Germinal center (tissue), 1 donor: ENCODE measurements at places on chromosomes 6 and 20.

DNA sequence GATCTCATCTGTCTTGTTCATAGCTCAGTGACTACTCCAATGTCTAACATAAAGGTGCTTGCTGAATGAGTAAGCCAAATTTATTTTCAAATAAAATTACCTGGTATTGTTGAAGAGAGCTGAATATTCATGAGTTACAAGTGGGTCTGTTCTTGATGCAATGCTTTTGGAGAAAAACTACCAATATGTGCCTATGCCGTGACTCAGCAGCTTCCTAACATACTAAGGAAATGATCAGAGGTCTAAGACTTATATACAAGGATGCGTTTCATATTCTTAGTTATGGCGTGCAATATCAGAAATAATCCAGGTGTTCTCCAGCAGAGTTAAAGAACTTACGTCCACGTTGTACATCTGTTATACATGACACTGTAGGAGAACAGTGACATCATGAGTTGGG lies 5.1 kb downstream of the FAM120B start:
- no peak for DNase-seq

DNA sequence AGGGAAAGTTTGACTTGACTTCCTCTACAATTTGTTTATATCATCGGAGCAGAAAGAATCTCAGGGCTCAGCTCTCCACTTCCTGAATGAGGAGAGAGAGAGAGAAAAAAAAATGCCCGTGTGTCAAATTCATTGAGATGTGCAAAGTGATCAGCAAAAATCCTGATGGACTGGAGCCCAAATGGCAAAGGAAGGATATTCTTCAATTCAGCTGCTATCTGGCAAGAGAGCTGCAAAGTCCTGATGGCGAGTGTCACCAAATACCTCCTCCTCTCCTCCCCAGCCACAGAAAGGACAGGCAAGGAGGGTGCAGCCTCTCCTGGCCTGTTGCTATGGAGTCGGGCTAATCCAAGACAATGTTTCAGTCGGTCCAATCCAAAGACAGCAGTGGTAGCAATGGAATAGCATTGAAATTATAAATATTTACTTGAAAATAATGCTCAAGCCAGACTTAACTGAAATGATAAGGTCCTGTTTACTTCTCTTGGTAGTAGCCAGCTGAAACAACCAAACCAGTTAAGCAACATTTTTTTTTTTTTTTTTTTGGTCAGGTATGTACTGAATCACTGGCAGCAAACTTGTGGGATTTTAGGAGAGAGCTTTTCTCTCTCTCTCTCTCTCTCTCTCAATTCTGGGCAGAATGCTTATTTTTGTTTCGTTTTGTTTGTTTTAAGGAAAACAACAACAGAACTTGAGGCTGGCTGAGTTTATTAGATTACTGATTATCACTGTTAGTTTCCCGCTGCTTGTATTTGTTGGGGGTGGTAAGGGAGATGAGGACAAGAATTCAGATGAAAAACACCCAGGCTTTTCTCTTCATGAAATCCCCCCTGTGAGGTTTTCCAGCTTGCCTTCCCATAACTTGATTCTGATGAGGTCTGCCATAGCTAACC lies 204.2 kb downstream of the BCAS1 start:
- DNase-seq = no peak

- no peak for DNase-seq
Measured at GRCh38 chr20:10023911-10024310, 10.9 kb upstream of the ANKEF1 start.

DNA sequence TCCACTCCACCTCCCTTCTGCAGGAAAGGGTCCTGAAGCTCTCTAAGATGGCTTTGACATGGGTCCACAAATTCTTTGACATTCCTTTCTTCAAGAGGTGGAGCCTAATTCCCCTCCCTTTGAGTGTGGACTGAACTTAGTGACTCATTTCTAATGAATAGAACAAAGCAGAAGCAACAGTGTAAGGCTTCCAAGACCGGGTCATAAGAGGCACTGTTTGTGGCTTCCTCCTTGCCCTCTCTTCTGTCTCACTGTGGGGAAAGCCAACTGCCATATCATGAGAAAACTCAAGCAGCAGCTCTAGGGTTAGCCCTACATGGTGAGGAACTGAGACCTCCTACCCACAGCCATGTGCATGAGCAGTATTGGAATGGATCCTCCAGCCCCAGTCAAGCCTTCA lies 5.9 kb upstream of the CDK5RAP1 start:
- no peak for DNase-seq

DNA sequence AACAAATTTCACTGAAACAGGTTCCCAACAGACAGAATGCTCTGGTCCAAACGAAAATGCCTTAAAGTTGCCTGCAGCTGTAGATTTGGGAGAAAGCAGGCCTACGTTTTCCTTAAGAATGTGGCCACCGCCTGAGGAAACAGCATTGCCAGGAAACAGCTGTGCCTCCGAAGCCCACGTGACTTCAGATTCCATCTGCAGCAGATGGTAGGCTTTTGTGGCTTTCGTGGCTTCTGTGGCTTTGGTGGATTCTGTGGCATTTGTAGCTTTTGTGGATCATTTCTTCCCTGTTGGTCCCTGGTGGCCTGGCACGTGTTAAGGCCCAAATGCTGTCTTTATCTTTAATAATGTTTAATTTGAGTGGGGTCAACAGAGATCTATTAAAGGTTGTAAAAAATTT lies 222.9 kb downstream of the TTLL2 start:
- no peak for DNase-seq

- no peak for DNase-seq
Measured at GRCh38 chr6:141878686-141879085, 254.0 kb upstream of the GJE1 start.

GRCh38 chr6:133040803-133041419 lies 200.2 kb upstream of the EYA4 start:
- no peak for DNase-seq

GRCh38 chr6:43454290-43454695 lies 1.1 kb downstream of the DLK2 start:
- peak; percentile 68 for DNase-seq
